H1 (cell line): ENCODE measurements at places on chromosomes 12 and 14. TPM values are rescaled to one million over a fixed set of nuclear protein-coding genes. Genes with fewer than 3 reads are reported as not detected.

SLC17A8 gene
- total RNA-seq: 0.11 and 0.30 TPM in 2 replicates

OVCH1 gene
- 0.07 and 0.10 TPM in 2 replicates for total RNA-seq

KRT82 gene
- not detected in 2 replicates for total RNA-seq

GPR84 gene
- not detected in 2 replicates for total RNA-seq

SYNJ2BP gene
- 29.7 and 30.6 TPM in 2 replicates for total RNA-seq

NUMB gene
- 44.3 and 54.3 TPM in 2 replicates for total RNA-seq

SPIC gene
- total RNA-seq: not detected in 2 replicates

LMNTD1 gene
- total RNA-seq: not detected in 2 replicates

HOXC5 gene
- not detected in 2 replicates for total RNA-seq

TSPAN19 gene
- total RNA-seq: not detected in 2 replicates

C14orf93 gene
- total RNA-seq: 7.4 and 7.8 TPM in 2 replicates

BEGAIN gene
- total RNA-seq: 2.1 and 3.0 TPM in 2 replicates

LUM gene
- not detected in 2 replicates for total RNA-seq

KRT74 gene
- total RNA-seq: not detected in 2 replicates

VTI1B gene
- total RNA-seq: 98.7 and 104 TPM in 2 replicates

ADSS1 gene
- total RNA-seq: 7.9 and 8.9 TPM in 2 replicates

GUCY2C gene
- 2.5 and 3.2 TPM in 2 replicates for total RNA-seq

VDR gene
- total RNA-seq: 0.34 and 0.65 TPM in 2 replicates

PPP1R1A gene
- total RNA-seq: 8.1 and 13.1 TPM in 2 replicates

GLIPR1L1 gene
- total RNA-seq: 1.7 and 2.0 TPM in 2 replicates

RTL1 gene
- total RNA-seq: not detected in 2 replicates

TGM1 gene
- total RNA-seq: 2.0 and 2.2 TPM in 2 replicates

TAS2R50 gene
- 0.33 and 0.50 TPM in 2 replicates for total RNA-seq

SERPINA3 gene
- not detected in 2 replicates for total RNA-seq

CKB gene
- total RNA-seq: 538 and 572 TPM in 2 replicates

SOAT2 gene
- not detected in 2 replicates for total RNA-seq

PLEKHD1 gene
- total RNA-seq: 0.48 and 0.67 TPM in 2 replicates

ZFC3H1 gene
- total RNA-seq: 29.7 and 32.4 TPM in 2 replicates

MYO1H gene
- not detected in 2 replicates for total RNA-seq

CLEC1B gene
- not detected in 2 replicates for total RNA-seq

LHX5 gene
- 0.47 and 0.63 TPM in 2 replicates for total RNA-seq

IFNG gene
- not detected in 2 replicates for total RNA-seq

EML5 gene
- 0.55 and 0.88 TPM in 2 replicates for total RNA-seq

TMEM121 gene
- total RNA-seq: not detected in 2 replicates

ARHGAP9 gene
- 2.3 and 3.2 TPM in 2 replicates for total RNA-seq

KRT72 gene
- not detected in 2 replicates for total RNA-seq

RAD9B gene
- not detected in 2 replicates for total RNA-seq

COA8 gene
- 35.0 and 35.5 TPM in 2 replicates for total RNA-seq

FAM90A1 gene
- total RNA-seq: 0.13 TPM in 1 of 2 replicates, not detected in the other

SIX4 gene
- total RNA-seq: 37.7 and 38.9 TPM in 2 replicates

OLR1 gene
- not detected in 2 replicates for total RNA-seq

TRIM9 gene
- total RNA-seq: 3.8 and 5.4 TPM in 2 replicates

NRIP2 gene
- total RNA-seq: not detected in 2 replicates

SSPN gene
- total RNA-seq: 0.86 and 0.98 TPM in 2 replicates

FMNL3 gene
- 27.6 and 29.0 TPM in 2 replicates for total RNA-seq

DEPDC4 gene
- total RNA-seq: 3.8 and 4.8 TPM in 2 replicates

GPR68 gene
- total RNA-seq: 0.22 and 0.33 TPM in 2 replicates

KLHL28 gene
- 8.4 and 10.5 TPM in 2 replicates for total RNA-seq

AJUBA gene
- total RNA-seq: 46.0 TPM in 2 replicates
